ENCODE measurements at places on chromosomes 1 and 21.

GRCh38 chr1:244915736-244916135, 51.4 kb upstream of the HNRNPU start:
- no peak for DNase-seq

DNA sequence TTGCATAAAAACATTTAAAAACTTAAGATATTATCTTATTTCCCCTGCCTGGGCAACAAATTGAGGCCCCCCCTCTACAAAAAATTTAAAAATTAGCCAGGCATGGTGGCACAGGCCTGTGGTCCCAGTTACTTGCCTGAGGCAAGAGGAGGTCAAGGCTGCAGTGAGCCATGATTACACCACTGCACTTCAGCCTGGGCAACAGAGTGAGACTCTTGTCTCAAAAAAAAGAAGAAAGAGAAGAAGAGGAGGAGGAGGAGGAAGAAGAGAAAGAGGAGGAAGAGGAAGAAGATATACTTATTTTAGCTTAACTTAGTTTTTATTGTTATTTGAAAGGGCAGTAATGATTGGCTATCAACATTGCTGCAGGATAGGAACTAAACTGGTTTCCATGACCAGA, 73.8 kb upstream of the IPO9 start:
- no peak for DNase-seq

GRCh38 chr1:106568201-106568974, 488.1 kb upstream of the PRMT6 start:
- DNase-seq = no peak

DNA sequence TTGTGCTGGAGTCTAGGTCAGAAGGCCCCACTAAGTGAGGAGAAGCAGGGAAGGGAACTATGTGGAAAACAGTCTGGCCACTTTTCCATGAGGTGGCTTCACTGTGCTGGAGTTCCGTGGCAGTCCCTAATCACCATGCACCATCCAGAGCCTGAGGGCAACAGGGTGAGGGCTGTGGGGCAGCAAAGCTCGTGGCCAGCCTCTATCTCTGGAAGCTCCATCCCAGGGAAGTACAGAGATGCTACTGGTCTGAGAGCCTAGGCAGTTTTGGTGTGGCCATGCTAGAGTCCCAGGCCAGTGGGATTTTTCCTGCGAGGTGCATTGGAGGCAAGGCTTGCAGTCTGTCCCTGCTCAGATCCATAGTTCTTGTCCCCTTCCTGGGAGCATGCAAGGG, 157.3 kb upstream of the LRRC7 start:
- DNase-seq = no peak

Data from fibroblast of skin of abdomen (primary cell).